ENCODE measurements at places on chromosomes 5 and 9.

GRCh38 chr9:94818178-94818541, 91.7 kb downstream of the AOPEP start:
- no peaks in the 10 kb centered on the region for H3K27me3 ChIP-seq
- no peaks in the 10 kb centered on the region for H3K4me1 ChIP-seq
- DNase-seq: no peak
- no peak overlapping the region for H3K27ac ChIP-seq

DNA sequence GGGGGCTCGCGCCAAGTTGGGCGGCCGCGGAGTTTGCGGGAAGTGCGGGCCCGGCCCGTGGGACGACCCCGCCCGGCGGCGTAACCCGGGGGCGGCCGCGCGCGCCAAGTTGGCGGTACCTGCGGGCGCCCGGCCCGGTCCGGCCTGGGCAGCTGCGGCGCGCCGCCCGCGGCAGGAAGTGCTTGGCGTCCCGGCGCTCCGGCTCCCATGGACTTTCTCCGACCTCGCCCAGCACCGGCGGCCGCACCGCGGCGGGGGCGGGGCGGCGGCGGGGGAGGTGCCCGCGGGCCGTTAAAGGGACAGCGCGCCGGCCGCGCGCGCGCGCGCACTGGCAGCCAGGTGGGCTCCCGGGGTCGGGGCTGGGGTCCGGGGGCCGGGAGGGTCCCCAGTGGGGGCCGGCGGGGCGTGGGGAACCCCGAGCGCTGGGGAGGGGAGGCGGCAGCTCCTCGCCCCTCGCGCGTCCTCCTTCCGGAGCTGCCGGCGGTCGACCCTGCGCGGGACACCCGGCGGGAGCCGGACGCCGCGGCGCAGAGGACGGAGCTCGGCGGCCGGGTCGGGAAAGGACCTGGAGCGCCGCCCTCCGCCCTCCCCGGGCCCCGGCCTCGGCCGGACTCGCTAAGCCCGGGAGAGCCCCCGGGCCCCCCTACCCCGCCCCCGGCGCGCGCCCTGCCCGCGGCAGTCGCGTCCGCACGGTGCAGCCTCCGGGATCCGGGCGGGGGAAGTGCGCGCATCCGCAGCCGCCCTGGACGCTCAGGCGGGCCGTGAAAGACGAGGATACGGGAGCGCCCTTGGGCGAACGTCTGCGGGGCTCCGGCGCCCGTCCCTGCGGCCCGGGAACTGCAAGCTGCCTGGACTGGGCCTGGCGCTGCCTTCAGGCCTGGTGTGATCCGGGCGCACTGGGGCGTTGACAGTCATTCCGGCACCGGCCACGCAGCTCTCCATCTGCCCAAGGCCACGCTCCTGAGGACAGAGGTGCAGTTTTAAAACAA, at the start of gene NACC2:
TSS of gene NACC2 (minus strand) at position 220 of the 989 bp plus-strand sequence. CDS start 44,768 bp downstream, outside the sequence.
- H3K27ac ChIP-seq: no peak within 1 kb of the TSS
- H3K36me3 ChIP-seq: no peaks in the 10 kb centered on the region
- H3K27me3 ChIP-seq: no peaks in the 10 kb centered on the region
- DNase-seq: no peak

DNA sequence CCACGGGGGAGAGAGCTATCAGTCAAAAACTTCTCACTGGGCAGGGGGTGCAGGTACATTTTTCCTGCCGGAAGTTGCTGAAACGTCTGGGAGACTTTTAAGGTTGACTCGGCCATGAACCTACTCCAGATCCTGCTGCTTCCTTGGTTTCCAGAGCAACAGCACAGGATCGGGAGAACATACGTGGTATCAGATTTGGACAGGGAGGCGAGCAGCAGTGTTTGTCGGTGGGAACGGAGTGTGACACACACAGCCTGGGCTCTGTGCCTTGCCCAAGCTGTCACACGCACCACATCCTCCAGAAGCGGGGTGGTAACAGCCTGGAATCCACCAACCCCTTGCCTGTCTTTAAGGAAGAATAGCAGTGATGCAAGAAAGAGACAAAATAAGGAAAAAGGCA, 276.5 kb downstream of the SLIT3 start:
- H3K4me1 ChIP-seq: no peaks in the 10 kb centered on the region
- H3K4me3 ChIP-seq: no peak overlapping the region
- H3K27ac ChIP-seq: no peak overlapping the region
- no peak for DNase-seq

DNA sequence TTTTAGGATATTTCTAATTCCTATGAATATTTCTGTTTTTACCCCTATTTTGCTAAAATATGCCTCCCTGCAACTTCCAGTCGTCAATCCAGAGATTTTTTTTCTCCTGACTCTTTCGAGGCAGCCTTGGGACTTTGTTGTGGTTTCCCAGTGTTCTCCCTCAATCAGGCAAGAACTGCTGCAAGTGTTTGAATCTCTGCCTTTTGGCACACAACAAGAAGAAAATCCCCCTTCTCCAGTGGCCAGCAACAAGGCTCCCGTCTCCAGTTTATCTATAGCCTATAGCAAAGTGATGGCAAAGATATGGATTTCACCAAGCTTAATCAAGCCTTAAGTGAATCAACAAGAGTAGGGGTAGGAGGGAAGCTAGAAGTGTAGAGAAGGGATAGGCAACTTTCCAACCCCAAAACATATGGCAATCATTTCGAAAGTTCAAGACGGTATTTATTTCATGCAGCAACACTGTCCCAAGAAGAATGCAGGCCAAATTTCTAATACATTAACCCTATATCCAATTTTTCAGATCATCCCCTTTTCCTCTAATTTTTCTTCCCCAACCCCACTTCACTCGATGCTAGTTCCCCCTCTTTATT, 37.7 kb upstream of the PAPPA start:
- H3K36me3 ChIP-seq: no peaks in the 10 kb centered on the region
- H3K4me3 ChIP-seq: no peak overlapping the region
- H3K27ac ChIP-seq: no peak overlapping the region
- H3K4me1 ChIP-seq: no peaks in the 10 kb centered on the region
- H3K27me3 ChIP-seq: no peaks in the 10 kb centered on the region

Measured in DND-41 (cell line).